ENCODE measurements at places on chromosomes 16 and 17.
A peak's percentile ranks its signal among the peaks of the same experiment; 100 is the strongest.

DNA sequence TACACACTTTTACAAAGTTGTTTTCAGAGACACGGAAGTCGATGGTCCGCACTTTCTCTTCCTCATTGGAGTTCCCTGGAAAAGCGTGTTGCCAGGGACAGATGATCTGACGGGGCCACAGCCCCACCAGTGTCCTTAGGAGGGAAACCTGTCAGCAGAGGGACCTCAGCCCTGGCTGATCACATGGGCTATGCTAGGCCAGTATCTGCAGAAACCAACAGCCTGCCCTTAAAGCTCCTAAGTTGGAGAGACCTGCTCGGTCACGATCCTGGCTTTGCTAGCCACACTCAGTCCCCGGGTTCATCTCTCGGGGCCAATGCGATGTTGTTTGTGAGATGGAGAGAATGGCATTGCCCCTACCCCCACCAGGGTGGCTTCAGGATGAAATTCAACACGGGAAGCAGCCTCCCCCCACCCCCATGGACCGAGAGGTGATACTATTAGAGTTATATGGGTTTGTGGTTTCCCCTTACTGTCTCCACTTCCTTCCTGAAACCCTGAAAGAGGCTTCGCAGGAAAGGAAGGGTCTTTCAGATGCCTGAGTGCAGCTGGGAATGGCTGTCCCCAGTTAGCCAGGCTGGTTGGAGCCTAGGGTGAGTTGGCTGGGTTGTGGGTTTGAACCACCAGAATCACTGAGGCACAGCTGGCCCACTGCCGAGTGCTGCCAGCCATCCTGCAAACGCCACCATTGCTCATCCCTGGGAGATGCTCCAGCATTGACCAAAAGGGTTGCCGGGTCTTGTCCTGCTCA lies 16.6 kb downstream of the RMI2 start:
- DNase-seq = no peak

DNA sequence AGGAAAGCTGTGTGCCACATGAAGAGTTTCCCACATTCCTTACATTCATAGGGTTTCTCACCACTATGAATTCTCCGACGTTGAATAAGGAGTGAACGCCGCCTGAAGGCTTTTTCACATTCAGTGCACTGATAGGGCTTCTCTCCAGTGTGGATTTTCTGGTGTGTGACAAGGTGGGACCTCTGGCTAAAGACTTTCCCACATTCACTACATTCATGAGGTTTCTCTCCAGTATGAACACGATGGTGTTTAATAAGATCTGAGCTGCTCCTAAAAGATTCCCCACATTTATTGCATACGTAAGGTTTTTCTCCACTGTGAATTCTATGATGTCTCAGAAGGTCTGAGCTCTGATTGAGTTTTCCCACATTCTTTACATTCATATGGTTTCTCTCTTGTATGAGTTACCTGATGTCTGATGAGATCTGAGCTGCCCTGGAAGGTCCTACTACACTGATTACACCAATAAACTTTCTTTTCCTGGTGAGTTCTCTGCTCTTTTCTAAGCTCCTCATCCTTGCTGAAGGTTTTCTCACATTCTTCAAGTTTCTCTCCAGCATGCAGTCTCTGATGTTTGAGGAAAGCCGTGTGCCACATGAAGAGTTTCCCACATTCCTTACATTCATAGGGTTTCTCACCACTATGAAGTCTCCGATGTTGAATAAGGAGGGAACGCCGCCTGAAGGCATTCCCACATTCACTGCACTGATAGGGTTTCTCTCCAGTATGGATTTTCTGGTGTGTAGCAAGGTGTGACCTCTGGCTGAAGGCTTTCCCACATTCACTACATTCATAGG lies 10.0 kb downstream of the ZNF594 start:
- DNase-seq = no peak

GRCh38 chr17:60139438-60140285 lies 10.1 kb upstream of the CA4 start:
- DNase-seq = peak; percentile 53

GRCh38 chr17:34363183-34363661 lies at the start of gene CCL1:
CCL1 (minus strand) TSS chr17:34363233; CDS start chr17:34363161, 72 bp downstream.
- DNase-seq = no peak

- DNase-seq = no peak
Measured at GRCh38 chr16:79437764-79438751, 162.5 kb downstream of the MAF start.

- DNase-seq = no peak
Measured at GRCh38 chr16:87970186-87970585, 19.0 kb downstream of the BANP start.

- DNase-seq = peak; percentile 51
Measured at GRCh38 chr17:76382803-76383545, 1.4 kb upstream of the SPHK1 start.

- DNase-seq = no peak
Measured at GRCh38 chr17:4987767-4988567, 492 bp upstream of the CAMTA2 start.

GRCh38 chr16:85851034-85851785 lies 47.8 kb upstream of the IRF8 start:
- no peak for DNase-seq

GRCh38 chr16:15798671-15799070 lies 58.2 kb downstream of the MYH11 start:
- no peak for DNase-seq

DNA sequence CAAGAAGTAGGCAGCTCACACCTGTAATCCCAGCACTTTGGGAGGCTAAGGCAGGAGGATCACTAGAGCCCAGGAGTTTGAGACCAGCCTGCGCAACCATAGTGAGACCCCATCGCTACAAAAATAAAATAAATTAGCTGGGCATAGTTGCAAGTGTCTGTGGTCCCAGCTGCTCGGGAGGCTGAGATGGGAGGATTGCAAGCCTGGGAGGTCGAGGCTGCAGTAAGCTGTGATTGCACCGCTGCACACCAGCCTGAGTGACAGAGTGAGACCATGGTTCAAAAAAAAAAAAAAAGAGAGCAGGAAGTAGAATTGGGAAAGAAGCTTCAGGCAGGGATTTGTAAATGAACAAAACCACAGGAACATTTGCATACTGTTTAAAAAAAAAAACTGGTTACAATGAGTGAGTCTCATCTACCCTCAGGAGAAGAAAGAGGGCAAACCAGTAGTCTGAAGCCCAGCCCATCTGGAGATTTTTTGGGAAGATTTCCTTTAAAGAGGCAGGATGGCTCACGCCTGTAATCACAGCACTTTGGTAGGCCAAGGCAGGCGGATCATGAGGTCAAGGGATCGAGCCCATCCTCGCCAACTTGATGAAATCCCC lies 7.9 kb downstream of the MPV17L start:
- no peak for DNase-seq

DNA sequence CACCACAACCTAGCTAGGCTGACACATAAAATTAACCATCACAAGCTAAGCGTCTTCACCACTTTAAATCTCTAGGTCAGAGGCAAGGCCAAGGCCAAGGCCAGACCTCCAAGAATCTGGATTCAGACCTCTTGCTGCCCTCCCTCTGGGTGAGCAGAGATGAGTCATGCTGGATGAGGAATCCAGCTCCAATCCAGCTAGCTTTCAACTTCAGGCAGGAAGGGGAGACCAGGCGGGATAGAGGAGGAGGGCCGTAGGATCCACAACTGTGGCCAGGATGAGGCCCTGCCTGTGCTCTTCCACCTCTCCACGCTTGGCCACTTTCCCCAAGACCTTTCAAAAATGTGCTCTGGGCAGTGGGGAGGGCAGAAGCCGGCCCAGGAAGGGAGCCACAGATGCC lies 14.7 kb downstream of the LRRC75A start:
- DNase-seq = no peak

DNA sequence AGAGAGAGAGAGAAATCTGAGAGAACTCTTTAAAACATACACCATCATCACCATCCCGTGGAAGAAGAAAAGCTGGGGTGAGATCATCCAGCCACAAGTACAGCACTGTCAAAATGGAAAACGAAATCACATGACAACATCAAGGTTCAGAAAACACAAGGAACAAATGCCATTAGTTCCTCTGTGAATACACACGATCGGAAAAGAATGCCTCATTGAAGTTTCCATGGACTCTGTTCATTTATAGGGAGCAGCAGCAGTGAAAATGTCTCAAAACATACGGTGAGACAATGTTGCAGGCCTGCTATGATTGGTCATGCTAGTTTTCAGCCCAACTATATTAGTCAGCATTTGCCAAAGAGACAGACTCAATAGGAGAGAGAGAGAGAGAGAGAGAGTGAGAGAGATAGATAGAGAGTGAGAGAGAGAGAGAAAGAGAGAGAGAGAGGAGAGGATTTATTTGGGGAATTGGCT lies 4.4 kb downstream of the CFAP97D1 start:
- no peak for DNase-seq
